ENCODE measurements at places on chromosomes 7 and 10.

- peak; percentile 61 for DNase-seq
Observed at GRCh38 chr10:101014230-101014884, 14.7 kb downstream of the LZTS2 start.

DNA sequence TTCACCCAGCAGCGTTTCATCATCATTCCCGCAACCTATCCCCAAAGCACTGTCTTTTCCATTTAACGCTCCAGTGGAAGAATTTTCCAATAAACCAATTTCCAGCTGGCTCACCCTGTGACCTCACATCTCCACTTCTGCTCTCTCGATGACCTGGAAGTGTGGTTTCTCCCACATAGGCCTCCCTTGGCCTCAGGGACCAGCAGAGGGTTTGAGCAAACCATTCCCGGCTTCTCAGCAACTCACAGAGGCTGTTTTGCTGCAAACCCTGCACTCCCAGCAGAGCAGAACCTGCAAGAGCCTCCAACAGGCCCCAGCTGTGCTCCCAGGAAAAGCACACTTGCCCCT is 523.0 kb upstream of the FOXK1 start:
- DNase-seq, result no peak

DNA sequence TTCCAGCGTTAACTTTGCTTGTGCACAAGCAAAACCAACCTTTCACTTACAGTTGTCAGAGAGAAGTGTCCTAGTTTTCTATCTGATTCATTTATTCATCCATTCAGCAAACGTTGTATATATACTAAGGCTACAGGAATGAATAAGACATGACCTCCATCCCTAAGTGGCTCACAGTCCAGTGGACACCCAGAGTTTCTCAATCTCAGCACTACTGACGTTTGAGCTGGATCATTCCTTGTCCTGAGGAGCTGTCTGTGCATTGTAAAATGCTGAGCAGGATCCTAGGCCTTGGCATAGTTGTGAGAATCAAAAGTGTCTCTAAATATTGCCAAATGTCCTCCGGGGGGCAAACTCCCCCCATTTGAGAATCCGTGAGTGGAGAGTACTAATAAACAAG is 166.7 kb upstream of the PRKCQ start:
- no peak for DNase-seq

- DNase-seq, result peak; percentile 41
Observed at GRCh38 chr7:129950191-129950932, 2.4 kb downstream of the UBE2H start.

All from inflammatory macrophage treated with lipopolysaccharide for 4 hours (primary cell).